Activated naive CD4-positive, alpha-beta T cell treated with anti-CD3 and anti-CD28 coated beads, Interleukin-2, amount 50 U/mL, for 72 hours (primary cell): ENCODE measurements at places on chromosomes 1 and 21.

DNA sequence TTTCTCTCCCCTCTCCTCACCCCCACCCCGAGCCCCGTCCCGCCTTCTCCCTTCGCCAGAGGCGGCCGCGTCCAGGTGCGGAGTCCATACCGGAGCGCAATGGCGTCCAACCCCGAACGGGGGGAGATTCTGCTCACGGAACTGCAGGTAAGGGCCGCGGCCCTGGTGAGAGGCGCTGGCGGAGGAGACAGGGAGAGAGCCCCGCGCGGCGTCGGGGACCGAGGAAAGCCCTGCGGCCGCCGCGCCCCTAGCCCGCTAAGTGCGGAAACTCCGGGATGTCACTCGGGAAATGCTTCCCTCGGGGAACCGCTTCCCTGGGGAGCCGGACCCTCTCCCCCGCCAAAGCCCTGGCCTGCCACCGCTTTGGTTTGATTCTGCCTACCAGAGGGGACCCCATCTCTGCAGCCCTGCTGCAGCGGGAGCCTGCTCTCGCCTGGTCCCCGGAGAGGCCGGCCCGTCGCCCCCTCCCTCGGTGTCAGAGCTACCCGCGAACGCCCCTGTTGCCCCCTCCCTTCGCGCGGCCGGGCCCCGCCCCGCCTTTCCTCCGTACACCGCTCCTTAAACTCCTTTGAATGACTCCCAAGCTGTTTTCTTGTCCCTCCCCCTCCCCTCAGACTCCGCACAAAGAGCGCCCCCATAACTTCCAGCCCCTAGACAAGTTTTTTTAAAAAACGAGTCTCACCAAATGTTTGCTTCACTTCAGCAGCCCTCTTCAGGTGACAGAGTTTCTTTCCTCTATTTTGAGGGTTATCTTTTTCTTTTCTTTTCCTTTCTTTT lies 597 bp downstream of the PKN2 start:
- peak; percentile 67 for DNase-seq

GRCh38 chr1:172727956-172728603 lies 69.2 kb downstream of the FASLG start:
- DNase-seq: peak; percentile 64

- DNase-seq: no peak
These were observed 84.8 kb upstream of the BTG3 start for GRCh38 chr21:17697473-17697872.

- no peak for DNase-seq
These were observed 6.9 kb downstream of the MIB2 start for GRCh38 chr1:1622010-1622787.

- DNase-seq: no peak
These were observed at the start of gene S100A3 for GRCh38 chr1:153548722-153549688. TSS of gene S100A3 (minus strand) at chr1:153549258. CDS start at chr1:153548485, 773 bp downstream.

DNA sequence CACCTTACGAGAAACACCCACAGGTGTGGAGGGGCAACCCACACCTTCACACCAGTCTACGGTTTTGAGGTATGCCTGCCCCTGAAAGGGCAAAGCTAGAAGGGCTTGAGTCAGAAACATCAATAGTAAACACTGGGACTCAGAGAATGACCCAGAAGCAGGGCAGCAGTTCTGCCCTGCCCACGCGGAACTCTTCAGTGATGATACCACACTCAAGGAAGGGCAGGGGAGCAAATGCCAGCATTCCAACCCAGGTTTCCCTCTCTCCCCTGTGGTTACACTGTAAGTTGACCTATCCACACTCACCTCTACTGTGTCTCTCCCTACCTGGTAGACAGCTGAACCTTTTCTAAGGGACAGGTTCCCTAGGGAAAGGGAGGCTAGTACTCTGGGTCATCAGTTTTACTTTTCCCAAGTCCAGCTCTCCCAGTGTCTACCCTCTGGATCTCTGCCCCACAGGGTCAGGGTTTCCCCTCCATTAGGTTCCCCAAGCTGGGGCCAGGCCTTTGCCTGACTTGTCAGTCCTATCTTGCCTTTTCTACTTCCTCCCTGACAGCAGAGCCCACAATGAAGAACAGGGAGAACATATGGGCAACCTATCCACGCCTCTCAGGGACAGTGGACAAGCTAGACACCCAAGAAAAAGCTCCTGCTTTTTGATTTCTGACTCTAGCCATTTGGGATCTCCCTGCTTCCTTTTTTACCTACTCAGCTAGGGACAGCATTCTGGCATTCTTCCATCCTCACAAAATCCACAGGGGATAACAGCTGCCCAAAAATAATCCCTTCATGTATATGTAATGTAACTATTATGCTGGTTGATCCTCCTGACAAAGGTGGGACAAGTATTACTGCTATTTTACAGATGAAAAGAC lies 3.0 kb downstream of the F11R start:
- DNase-seq: no peak

DNA sequence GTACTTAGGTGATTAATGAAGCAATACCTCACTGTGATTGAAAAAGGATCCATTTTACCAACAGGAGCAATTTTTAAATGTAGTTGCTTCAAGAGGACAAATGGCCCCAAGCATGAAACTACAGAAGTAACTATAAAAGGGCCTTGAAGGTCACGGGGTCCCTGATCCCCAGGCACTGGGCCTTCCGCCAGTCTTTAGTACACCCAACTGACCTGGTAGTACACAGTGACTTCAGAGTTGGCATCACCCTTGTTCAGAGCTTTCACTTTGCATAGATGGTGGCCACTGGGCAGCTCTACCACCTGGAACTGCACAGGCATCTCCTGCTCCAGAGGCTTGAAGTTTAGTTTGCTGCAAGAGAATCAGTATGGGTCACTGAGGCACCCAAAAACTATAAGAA lies 84.3 kb downstream of the NRDC start:
- no peak for DNase-seq

DNA sequence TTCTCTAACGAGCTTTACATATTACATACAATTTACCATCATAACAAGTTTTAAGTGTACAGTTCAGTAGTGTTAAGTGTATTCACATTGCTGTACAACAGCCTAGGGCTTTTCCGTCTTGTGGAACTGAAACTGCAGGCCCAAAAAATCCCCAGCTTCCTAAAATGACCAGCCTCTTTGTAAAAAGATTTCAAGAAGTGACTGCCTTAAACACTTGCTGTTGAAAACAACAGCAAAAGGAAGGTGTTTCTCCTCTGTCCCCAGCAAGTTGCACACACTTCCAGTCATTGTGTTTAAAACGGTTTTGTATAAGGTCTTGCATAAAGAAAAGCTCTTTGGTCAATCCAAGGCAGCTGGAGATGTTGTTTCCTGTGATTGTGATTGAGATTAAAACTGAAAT lies 16.0 kb upstream of the GBP1 start:
- DNase-seq: no peak

DNA sequence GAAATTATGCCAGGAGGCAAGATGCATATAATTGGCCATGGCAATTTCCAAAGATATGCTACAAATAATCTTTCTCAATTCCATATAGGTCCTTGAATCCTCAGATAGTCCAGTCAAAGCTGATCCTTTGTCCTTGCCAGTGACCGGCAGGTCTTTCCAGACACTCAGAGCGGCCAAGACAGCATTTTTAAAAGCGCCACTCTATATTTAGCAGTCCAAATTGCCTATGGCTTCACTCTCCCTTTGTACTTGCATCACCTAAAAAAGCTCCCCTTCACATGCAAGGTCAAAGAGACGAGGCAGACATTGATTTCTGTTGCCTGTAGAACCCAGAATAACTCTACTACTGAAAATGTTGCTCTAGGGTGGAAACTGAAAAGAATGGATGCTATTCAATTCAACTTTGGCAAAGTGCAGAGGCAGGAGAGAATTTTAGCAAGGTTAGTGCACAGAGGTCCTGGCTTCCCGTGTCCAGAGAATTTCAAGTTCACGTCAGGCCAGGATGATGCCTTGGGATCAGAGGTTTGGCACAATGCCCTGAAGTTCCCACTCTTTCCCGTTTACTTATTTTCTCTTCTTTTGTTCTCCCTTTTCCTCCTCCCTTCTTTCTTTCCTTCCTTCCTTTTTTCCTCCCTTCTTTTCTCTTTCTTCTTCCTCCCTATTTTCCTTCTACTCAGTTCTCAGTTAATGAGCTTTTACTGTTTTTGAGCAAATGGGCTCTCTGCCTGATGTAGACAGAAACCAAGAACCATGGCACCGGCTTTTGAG lies 108.5 kb downstream of the KCNK1 start:
- DNase-seq: no peak

DNA sequence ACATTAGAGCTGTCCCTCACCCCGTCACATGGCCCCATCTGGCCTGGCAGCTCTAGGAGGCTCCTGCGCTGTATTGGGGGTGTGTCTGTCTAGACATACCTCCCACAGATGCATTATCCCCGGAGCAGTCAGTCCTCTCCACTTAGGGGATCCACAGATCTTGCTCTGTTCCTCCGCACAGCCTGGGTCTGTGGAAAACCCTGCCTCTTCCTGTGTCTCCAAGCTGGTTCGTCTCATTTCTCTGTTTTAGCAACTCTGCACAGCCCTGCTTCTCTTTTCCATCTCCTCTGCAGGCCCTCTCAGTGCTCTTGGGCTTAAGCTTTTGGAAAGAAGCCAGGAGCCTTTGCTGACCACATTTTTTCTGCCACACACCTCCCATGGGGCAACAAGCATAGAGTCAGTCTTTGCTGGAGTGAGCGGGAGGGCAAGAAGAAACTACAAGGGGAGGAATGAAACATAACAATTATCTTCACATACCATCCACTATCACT lies 241.5 kb downstream of the FOXD2 start:
- DNase-seq: no peak

DNA sequence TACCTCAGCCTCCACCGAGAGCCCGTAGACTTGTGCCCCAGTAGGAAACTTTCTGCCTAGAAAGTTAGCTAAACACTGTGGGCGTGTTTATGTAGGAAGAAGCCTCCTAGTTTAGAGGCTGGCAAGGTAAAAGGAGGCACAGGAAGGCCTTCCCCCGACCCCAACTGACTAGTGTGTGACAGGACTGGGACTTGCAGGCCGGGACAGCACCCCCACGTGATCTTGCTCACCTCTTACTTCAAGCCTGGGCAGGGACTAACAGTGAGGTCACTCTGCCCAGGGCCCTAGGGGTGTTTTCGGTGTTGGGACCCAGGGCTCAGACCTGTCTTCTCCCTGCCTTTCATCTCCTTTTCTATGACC lies 392 bp upstream of the TAGLN2 start:
- peak; percentile 85 for DNase-seq

GRCh38 chr1:4755864-4756504 lies 101.6 kb downstream of the AJAP1 start:
- DNase-seq: no peak

GRCh38 chr1:21961337-21961736 lies 15.5 kb upstream of the CELA3B start:
- DNase-seq: no peak

DNA sequence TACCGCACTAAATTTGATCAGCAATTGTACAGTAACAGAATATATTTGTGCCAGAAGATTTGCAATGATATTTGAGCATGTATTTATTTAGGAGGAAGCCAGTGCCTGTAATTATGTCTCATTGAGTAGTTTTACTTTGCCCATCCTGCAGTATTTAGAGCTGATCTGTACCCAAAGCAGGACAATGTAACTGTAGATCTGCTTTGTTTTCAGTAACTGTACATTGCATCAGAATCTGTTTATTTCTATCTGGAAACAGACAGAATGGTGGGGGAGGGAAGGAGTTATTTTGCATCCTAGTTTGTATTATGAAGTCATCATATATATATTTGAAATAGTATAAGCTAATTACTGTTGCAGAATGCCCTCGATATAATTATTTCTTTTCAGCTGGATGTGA lies 36.2 kb upstream of the LRRC8C start:
- no peak for DNase-seq

GRCh38 chr21:41068967-41069642 lies 98.9 kb upstream of the BACE2 start:
- DNase-seq: peak; percentile 84

- no peak for DNase-seq
These were observed 25.4 kb upstream of the AJAP1 start for GRCh38 chr1:4628992-4629391.

DNA sequence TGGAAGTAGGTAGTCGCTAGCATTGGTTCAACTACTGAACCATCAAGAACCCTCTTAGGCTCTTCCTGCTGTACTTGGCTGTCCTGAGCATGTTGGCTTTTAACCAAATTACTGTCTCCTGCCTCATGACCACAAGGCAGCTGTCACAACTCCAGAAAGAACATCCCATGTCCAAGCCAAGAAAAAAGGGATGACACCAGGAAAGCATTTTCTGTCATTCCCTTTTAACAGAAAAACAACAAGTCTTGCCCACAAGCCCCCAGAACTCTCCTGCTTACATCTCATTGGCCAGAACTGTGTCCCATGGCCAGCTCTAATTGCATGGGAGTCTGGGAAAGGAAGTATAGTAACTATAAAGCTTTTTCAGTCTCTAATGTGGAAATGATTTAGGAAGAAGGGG lies 2.4 kb upstream of the RNU5D-1 start:
- DNase-seq: no peak

GRCh38 chr1:70719154-70719553 lies 308.1 kb downstream of the CTH start:
- DNase-seq: no peak

DNA sequence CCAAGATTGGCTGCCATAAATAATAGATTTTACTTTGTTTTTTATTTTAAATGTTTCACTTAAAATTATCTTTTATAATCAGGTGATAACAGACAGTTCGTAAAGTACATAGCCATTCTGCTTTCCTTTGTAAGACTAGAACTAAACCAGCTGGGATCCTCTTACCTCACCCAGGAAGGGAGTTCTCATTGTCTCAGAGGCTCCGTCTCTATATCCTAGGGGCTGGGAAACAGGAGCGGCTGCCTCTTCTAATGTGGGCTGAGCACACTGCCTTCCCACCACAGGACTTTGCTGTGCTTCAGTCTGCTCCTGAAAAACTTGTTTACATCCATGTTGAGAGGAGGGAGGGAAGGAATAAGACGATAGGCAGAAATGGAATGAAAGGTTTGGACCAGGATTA lies 45.6 kb upstream of the PGD start:
- no peak for DNase-seq

GRCh38 chr1:101310506-101310905 lies 73.7 kb downstream of the S1PR1 start:
- no peak for DNase-seq

DNA sequence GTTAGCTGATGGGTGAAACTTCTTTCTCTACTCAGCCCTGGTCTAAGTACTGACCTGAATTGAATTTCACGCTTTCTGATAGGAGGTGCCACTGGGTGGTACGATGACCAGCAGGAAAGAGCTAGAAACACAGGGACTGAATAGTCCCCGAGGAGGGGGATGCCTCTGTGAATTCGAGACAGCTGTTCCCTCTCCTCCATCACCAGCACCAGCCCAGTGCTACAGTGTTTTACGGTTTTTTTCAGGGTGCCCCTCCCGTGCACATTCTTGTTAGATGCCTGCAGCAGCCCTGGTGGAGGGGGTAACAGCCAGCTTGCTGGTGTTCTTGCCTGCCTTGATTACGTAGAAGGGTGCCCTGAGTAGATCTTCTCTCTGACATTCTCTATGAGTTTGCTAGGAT lies 7.1 kb downstream of the HUNK start:
- DNase-seq: no peak
